ENCODE measurements at places on chromosomes 7 and 10.

- DNase-seq = no peak
Observed at GRCh38 chr10:14116021-14116420, 214.7 kb downstream of the FRMD4A start.

DNA sequence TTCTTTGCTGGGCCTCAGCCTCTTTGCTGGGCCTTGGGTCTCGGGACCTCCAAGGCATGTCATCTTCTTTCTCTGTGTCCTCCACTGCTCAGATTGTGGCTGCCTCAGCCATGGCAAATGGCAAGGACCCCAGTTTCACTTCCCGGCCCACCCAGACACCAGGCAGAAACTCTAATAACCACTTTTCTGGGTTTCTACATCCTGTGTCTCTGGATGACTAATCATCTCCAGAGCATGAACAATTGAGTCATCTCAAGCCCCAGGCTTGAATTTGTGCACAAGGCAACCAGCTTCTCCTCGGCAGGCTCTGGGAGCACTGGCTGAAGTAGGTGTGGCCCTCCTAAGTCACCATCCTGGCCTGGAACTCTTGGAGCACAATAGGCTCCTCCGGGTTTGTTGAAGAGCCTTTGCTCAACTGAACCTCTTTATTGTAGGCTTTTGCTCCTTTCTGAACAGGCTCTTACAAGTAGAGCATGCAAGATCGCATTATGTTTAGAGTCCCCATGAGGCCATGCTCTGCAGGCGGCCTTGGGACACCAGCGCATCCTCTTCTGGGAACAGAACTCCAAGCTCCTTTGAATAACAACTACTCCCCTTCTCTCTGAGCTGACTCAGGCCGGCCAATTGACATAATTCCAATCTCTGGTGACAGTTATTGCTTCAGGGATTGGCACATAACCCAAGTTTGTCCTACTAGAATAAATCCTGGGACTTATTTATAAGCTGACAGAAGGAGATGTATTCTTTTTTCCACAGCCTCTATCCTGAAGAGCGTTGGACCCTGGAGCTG is 218.1 kb downstream of the WDR11 start:
- DNase-seq = no peak

GRCh38 chr10:111677759-111678158 is 505.8 kb downstream of the GPAM start:
- DNase-seq = no peak

DNA sequence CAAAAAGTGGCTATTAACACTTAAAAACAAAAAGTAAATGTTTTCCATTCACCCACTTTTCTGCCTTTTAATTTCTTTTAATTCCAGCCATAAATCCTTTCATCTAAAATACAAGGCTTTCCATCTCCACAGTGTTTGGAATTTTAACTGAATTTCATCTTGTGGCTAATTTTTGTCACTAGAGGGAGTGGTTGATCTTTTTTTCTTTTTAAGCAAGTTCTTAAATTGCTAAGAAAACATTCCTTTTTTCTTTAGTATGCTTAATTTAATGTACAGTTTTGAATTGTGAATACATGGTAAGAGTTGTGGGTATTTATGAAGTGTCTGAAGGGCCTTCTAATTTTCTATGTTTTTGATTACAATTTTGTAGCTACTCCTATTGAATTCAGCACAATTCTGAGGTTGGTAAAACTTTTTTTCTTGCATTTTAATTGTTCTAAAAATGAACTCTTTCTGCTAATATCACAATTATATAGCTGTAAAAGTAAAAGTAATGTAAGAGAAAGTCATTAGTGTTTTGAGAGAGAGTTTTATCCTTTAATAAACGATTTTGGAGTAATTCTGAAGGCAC is 54.9 kb upstream of the ANK3 start:
- DNase-seq = no peak

DNA sequence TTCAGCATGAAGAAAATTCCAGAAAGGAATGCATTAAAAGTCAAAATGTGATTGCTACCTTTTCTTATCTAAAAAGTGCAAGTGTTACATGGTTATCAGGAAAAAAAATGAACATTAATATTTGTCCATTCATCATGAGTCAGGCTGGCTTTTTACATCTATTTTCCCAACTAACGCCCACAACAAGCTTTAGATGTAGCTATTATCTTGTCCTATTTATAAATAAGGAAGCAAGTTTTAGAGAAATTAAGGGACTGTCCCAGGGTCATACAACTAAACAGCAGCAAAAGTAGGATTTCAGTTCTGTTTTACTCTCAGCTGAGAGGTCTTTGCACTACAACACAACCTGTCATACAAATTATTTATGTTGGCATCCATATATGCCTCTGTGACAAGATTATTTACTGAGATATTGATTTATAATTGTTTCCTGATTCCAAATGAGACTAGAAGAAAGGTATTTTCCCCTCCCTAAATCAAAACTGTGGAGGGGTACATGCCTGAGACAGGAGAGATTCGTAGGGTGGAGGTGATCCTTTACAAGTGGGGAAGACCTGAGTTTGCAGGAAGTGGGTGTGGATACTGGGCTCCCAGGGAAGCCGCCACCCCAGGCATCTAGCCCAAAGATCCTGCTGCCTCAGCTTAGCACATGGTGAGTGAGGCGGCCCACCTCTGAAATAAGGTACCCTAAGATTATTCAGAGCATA is 57.2 kb upstream of the ARID5B start:
- DNase-seq = no peak
